ENCODE measurements at places on chromosomes 6 and 20. TPM values are rescaled to one million over a fixed set of nuclear protein-coding genes. Genes with fewer than 3 reads are reported as not detected.
A peak's percentile ranks its signal among the peaks of the same experiment; 100 is the strongest.

ZNF831 gene
- not detected for total RNA-seq

VEGFA gene
- total RNA-seq = 61.0 TPM

FAM209B gene
- total RNA-seq = not detected

NUDT3 gene
- 20.2 TPM for total RNA-seq

ZSCAN23 gene
- 2.6 TPM for total RNA-seq

QRSL1 gene
- total RNA-seq = 15.0 TPM

SRMS gene
- total RNA-seq = not detected

BPI gene
- 0.11 TPM for total RNA-seq

CLDN20 gene
- not detected for total RNA-seq

DACT2 gene
- not detected for total RNA-seq

TREML2 gene
- not detected for total RNA-seq

SLC44A4 gene
- total RNA-seq = not detected

PPP1R16B gene
- 0.03 TPM for total RNA-seq

RNF146 gene
- 34.3 TPM for total RNA-seq

AGER gene
- not detected for total RNA-seq

PACRG gene
- total RNA-seq = not detected

GRCh38 chr6:149045404-149045803 is 272.1 kb upstream of the TAB2 start:
- DNase-seq = no peak

- DNase-seq = no peak
These were observed 192.5 kb upstream of the MAN1A1 start for GRCh38 chr6:119542037-119542436.

GRCh38 chr20:4867051-4867450 is 134.3 kb downstream of the SLC23A2 start:
- no peak for DNase-seq

DNA sequence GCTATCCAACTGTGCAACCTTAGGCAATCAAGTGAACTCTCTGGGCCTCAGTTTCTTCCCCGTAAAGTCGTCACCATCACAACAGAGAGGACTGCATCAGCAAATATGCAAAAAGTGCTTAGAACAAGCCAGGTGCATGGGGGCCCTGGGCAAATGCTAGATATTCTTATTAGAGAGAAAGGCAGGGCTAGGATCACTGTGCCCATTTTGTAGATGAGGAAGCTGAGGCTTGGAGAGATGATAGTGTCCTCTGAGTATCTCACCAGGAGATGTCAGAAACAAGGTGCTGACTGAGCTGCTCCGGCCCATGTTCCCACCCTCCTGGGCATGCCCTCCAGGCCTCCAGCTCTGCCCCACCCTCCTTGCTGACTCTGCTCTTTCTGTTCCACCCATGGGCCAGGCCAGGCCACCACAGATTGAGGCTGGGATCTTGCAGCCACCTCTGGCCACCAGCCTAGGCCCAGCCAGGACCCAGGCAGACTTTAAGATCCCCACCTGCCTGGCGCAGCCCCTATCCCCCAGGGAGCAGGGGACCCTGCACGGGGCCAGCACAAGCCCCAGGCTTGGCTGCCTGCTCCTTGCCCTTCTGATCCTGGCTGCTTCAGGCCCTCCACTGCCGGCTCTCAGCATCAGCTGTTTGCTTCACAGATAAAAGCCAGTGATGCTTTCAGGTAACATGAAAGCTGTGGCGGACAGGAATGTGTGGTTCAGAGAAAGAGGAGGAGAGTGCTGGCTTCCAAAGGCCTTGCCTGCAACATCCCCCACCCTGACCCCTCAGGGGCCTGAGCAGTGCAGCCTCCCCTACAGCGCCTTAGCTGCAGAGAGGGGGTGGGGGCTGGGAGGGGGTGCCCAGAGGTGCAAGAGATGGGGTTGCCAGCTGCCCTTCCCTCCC is 47.6 kb downstream of the GRM4 start:
- no peak for DNase-seq

DNA sequence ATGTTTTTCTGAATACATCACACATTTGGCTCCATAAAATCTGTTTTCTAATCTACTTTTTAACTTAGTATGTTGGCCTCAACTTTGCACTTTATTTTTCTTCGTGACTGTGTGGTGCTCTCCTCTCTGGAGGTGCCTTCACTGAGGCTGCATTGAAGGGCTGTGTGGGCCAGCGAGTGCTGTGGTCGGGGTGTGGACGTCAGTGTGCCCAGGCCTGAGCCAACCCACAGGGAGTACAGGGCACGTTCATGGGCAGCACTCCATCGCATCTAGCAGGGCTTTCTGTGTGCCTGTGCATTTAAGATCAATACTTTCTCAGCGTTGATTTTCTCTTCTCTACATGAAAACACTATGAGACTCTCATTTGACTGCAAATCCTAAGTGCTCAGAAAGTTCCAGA is 37.8 kb downstream of the DACT2 start:
- no peak for DNase-seq

DNA sequence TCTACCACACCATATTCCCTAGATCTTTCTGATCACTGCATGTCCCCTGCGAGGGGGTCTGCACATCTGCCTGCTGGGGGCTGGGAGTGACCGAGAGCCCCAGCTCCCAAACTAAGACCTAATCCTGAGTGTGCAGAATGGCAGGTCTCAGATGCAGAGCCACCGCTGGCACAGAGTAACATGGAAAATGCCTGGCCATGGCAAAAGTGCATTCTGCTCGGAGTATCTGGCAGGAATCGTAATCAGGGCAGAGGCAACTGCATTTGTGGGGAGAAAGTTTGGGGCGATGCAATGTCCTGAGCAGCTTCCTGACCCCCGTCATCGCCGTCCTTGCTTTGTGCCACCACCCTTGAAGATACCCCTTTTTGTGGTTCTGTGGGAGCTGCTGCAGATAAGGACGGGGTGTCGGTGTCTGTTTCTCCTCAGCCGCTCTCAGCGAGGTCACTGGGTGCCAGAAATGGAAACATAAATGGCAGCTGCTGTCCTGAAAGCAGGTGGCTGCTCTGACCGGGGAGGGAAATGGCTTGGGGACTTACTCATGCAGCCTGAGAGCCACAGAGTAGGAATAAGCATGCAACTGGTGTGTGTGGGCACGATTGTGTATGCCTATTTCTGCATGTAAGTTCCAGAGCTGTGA is 157.9 kb downstream of the LY86 start:
- no peak for DNase-seq

DNA sequence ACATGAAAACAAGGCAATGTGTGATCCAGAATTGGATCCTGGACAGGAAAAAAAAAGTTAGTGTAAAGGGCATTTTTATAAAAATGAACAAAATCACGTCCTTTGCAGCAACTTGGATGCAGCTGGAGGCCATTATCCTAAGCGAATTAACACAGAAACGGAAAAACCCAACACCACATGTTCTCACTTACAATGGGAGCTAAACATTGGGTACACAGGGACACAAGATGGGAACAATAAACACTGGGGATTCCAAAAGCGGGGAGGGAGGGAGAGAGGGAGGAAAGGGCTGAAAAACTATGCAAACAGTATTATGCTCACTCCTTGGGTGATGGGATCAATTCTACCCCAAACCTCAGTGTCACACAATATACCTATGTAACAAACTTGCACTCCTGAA is 91.4 kb upstream of the BTBD3 start:
- DNase-seq = no peak

DNA sequence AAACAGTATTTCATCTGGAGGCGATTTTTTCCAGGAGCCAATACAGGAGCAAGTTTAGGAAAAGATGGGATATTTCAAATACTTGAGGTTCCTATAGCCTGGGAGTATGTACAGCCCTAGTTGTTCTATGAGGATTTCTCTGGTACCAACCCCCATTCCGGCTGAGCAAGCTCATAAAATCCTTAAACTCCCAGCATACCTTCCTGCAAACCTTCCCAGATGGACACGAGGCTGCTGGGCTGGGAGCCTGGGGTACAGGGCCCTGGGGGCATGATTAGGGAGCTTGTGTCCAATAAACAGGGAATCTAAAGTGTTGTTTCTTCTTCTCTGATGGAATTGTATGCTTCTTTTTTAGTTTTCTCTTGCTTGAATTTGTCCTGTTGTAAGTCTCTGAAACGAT is 1.5 kb downstream of the PRRC2A start:
- DNase-seq = peak; percentile 11

DNA sequence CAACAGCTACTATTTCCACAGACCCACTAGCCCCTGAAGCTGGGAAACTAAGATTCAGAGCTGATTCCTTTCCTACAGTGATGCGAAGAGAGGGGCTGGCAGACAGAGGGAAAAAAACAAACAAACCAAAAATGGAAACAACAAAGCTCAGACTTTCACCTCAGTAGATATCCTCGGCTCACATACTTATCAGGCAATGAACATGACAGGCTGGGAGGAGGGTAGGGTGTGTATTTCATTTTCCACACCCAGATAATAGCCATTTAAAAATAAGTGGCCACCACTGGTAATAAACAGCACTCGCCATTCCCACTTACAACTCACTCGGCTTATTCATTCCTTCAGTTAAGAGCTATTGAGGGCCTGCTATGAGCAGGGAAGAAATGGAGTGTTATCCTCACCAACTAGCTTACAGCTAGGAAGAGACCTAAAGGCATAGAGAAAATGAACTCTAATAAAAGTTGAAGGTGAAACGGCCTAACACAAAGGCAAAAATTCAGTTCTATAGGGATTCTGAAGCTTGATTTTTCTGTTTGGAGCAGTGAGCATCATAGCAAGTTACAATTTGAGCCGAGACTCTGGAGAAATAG is 32.0 kb upstream of the SPTLC3 start:
- DNase-seq = no peak

DNA sequence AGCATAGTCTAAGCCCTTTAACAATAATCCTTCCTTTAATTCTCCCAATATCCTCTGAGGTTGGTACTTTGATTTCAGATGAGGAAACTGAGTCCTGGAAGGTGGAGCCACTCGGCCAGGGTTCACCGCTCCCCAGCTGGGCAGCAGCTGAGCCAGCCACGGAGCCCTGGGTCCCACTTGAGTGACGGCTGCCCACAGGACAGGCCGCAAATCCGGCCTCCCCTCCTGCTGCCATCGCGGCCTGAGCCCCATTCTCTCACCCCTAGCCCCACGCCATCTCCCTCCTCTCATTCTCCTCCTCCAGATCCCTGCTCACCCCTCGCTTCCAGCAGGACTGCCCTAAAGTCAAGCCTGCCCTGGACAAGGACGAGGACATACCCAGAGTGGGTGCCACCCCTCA is 41.4 kb downstream of the AGPAT4 start:
- no peak for DNase-seq

DNA sequence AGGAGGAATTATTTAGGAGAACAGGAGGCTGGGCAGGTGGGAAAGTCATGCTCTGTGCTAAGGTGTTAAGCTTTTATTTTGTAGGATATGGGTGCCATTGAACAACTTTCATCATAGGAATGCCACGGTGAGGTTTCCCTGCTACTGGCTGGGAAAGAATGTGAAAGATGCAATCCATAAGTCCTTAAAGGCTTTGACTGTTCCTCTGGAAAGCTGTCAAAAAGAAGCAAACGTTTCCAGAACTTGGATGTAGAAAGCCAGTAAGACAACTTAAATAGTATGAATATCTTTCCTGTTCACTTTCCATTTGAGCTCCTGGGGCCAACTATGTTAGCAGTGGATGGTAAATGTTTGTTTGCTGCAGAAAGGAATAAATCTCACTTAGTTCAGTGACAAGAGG is 574.4 kb downstream of the RNF144B start:
- DNase-seq = no peak

- no peak for DNase-seq
These were observed 53.2 kb upstream of the CD2AP start for GRCh38 chr6:47424436-47424836.

All from SJSA1 (cell line).